ENCODE measurements at places on chromosomes 3 and 15.
A peak's percentile ranks its signal among the peaks of the same experiment; 100 is the strongest.

DNA sequence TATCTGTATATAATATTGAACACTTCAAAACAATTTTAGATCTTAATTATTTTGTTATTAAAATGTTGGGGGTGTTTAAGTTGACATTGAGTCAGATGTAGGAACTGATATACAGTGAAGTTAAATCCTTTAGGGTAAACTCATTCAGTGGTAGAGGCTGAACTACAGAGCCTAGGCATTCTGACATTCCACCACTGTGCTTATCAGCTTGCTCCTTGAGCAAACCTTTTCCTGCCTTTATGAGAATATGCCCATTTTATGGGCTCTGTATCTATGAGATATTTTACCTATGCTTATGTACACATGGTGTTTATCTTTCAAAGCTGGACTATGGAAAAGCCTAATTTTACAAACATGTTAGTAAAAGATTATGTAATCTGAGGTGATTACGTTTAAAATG lies 407.5 kb downstream of the ZBTB20 start:
- no peak for DNase-seq

- DNase-seq: no peak
Observed at GRCh38 chr3:155325263-155325835, 31.9 kb upstream of the STRIT1 start.

- DNase-seq: no peak
Observed at GRCh38 chr3:122668930-122669730, 11.5 kb upstream of the PARP14 start.

GRCh38 chr3:55329849-55330248 lies 157.3 kb downstream of the WNT5A start:
- DNase-seq: no peak

DNA sequence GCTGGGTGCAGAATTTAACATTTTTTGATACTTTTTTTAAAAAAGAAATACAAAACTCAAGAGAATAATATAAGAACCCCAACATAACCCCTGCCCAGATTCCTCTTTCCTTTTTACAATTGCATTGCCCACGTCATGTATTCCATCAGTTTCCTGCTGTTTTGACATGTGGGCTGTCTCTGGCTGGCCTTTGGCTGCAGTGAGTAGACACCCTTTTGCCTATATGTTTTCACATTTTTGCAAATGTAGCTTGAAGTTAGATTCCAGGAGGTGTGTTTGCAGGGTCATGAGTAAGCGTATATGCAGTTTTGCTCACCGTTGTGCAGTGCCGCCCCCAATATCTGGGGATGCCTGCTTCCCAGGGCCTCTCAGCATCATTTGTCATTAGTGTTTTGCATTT lies 28.0 kb upstream of the ATP10A start:
- no peak for DNase-seq

DNA sequence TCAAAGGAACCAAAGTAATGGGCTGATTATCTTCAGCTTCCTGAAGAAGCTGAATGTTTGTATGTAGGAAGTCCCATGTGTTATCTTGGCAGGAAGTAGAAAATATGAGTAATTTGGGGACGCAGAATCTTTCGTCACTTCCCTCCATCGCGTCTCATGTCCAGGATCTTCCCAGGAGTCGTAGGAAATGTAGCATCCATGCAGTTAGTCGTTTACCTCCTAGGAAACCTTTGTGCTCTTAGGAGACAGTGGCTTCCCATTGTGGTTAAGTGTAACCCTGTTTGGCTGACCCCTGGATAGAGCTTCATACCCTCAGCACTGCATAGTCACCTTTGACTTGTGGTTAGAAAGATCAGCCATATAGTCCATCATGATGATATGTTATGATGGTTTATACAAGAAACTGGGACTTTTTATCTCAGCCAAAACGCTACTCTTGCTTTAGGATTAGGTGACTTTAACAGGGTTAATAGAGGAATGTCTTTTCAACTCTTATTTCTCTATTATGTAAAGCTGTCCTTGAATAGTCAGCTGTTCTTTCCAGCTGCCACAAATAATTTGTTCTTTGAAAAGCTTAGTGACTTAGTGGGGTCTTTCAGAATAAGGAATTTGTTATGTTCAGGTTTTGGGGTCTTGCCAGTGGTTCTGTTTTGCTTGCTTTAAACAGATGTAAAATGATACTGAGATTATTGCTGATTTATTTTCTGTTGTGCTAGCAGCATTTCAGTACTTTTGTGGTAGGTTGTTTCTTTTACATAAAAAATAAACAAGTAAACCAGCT lies 92.2 kb downstream of the KLHL25 start:
- DNase-seq: no peak

DNA sequence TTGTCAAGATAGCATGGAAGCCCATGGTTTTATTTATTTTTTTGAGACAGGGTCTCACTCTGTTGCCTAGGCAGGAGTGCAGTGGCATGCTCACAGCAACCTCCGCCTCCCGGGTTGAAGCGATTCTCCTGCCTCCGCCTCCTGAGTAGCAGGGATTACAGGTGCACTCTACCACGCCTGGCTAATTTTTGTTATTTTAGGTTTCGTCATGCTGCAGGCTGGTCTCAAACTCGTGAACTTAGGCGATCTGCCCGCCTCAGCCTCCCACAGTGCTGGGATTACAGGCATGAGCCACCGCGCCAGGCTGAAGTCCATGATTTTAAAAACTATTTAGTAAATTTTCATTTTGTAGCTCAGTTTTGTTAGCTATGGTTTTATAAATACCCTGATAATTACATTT lies 2.7 kb upstream of the ACTR8 start:
- DNase-seq: no peak

GRCh38 chr3:142694225-142694624 lies 29.6 kb upstream of the TRPC1 start:
- no peak for DNase-seq

DNA sequence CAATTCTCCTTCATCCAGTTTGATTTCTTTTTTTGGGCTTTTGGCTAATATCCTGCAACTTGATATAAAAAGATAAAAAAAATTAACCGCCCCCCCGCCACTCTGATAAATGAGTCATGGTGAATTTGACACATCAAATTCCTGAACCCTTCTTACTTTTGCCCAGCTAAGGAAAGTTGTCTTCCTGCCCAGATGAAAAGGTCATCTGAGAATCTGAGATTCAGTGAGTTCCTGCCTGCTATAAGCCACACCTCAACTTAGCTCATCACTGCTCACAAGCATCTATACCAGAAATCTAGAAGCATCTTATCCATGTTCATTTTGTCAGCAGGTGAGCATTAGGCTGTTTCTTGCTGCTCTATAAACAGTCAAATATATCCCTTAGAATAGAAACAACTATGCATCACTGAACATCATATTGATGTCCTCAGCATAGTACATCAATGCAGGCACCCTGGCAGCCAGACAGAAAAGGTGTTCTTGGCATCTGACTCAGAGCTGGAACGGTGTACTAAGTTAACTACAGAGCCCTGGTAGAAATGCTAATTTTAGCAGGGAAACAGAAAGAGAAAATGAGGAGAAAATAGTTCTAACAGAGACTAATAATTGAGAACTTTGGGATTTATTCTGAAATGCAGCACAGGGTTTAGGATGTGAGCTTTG lies 77.1 kb downstream of the SEMA6D start:
- no peak for DNase-seq

- DNase-seq: no peak
Observed at GRCh38 chr3:78013653-78014052, 973.8 kb downstream of the ROBO2 start.

GRCh38 chr3:133459400-133459799 lies 59.5 kb downstream of the BFSP2 start:
- no peak for DNase-seq

GRCh38 chr3:176739159-176739558 lies 458.1 kb downstream of the TBL1XR1 start:
- DNase-seq: no peak

DNA sequence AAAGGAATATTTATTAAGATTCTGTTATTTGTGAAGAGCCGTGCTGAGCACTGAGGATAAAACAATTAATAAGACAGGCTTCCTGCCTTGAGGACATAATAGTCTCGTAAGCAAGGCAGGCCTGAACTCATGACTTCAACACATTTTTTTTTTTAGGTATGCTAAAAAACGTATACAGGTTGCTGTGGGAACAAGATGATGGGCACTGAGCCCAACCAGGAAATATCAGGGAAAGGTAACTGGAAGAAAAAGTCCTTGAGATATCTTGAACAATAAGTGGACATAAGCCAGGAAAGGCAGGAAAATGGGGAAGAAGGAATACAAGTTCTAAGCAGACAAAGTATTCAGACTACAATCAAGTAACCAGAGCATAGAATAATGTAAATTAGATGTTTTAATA lies 26.1 kb downstream of the CERS3 start:
- no peak for DNase-seq

DNA sequence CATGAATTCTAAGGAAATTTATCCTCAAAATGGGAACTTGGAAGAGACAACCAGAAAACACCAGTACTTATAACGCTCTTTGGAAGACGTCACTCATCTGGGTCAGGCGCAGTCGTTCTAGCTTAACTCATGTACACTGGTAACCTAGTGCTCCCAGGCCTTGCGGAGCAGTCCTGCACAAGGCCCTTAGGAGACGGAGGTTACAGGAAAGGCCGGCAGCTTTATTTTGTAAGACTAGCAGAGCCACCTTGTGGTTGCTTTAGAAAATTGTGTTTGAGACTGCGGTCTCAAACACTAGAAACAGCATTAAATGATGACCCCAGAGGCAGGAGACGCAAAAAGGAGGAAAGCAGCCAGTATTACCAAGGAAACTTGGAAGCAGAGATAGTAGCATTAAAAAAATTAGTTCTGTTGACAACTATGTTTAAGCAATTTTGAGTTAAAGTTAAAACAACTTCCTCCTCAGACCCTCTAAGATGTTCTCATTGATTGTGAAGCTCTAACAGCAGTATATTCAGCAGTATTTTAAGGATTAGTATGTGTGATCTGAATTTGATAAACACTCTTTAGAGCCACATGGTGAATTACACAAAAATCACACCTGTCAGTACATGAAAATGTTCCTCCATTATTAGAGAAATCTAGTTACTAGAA lies 141.9 kb upstream of the C2CD4B start:
- DNase-seq: peak; percentile 0

DNA sequence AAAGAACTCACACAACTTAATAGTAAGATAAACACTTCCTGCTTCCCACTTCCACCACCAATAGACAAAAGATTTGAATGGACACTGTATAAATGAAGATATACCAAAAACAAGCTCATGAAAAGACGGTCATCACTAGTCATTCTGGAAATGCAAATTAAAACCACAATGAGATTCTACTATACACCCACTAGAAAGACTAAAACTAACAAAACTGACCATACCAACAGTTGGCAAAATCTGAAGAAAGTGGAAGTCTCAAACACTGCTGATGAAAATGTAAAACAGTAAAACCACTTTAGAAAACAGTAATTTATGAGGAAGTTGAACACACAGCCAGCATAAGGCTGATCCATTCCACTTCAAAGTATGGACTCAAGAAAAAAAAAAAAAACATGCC lies 35.6 kb upstream of the CD96 start:
- no peak for DNase-seq

- DNase-seq: no peak
Observed at GRCh38 chr15:85639752-85640381, 154.9 kb downstream of the KLHL25 start.

GRCh38 chr15:81450721-81451120 lies 76.7 kb upstream of the TMC3 start:
- DNase-seq: no peak

- no peak for DNase-seq
Observed at GRCh38 chr3:124174476-124174875, 182.6 kb upstream of the ROPN1 start.

Measured in stimulated activated CD8-positive, alpha-beta memory T cell treated with anti-CD3 and anti-CD28 coated beads, Interleukin-15, amount 100 ng/mL, for 48 hours (primary cell).